ENCODE measurements at places on chromosomes 2 and 18.

DNA sequence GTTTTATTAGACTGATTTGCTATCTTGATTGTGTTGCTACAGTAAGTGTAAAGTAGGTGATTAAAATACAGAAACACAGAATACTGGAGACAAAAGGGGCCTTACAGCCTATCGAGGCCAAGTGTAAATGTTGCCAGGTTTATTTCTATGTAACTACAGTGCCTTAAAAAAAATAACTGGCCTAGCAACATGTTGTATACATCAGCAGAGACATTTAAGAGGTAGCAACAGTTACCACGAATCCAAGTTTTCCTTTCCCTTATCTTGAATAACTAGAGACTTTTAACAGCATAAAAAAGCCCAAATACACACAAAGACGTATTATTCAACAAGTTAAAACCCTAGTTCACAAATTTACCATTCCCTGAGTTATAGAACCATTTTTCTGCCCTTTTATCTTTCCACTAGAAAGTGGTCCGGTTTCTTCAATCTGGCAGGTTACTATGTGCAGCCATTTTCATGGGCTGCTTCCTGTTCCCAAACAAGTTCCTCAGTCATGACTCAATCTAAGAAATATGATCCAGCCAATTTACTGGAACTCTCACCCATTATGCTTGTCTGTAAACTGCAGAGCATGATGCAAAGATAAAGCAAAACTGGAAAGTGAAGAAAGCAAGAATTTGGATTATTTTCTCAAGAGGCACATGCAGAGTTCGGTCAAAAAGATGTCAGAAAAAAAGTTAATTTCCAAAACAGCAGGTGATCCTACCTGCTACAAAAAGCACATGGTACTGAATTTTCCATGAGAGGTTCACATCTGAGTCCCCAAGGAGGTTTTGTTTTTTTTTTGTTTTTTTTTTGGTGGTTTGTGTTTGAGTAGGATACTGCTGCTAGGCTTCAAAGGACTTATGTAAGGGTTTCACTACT lies 22.2 kb downstream of the NFE2L2 start:
- DNase-seq, result no peak

GRCh38 chr2:187552828-187553681 lies 1.2 kb downstream of the TFPI start:
- DNase-seq, result no peak

GRCh38 chr2:75007819-75008218 lies 49.4 kb downstream of the POLE4 start:
- no peak for DNase-seq

GRCh38 chr2:105868060-105868459 lies 123.3 kb downstream of the NCK2 start:
- no peak for DNase-seq

DNA sequence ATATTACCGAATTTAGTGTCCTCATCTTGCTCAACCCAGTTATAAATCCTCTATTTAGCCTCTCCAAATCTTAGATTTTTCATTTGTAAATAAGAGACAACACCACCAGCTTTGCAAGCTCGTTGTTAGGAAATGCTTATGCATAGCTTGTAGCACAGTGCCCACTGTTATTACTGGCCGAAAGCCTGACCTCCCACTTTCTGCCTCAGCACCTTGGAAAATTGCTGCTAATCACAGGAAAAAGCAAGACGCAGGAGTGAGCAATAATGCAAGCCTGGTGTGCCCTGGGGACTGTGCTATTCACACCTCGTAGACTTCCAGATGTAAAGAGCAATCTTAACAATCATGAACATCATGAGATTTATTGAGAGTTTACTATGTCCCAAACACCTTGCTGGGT lies 124.2 kb upstream of the ARL4C start:
- no peak for DNase-seq

GRCh38 chr2:136356125-136357006 lies 238.4 kb upstream of the CXCR4 start:
- DNase-seq, result no peak

DNA sequence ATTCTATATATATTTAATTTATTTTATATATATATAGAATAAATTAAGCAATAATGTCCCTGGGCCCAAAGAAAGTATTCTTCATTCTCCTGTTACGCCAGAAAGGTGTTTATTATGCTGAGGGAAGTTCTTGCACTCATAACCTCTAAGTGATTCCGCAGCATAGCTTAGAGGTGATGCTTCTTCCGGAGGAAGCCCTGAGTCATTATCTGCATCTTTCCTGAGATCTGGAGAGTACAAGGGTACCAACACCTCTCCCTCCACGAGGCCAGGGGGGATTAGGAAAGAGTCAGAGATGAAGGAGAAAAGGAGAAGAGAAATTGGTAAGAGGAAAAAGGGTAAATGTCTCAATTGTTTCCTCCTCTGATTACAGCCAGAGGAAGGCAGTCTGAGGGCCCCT lies 43.1 kb upstream of the RTN4 start:
- no peak for DNase-seq

DNA sequence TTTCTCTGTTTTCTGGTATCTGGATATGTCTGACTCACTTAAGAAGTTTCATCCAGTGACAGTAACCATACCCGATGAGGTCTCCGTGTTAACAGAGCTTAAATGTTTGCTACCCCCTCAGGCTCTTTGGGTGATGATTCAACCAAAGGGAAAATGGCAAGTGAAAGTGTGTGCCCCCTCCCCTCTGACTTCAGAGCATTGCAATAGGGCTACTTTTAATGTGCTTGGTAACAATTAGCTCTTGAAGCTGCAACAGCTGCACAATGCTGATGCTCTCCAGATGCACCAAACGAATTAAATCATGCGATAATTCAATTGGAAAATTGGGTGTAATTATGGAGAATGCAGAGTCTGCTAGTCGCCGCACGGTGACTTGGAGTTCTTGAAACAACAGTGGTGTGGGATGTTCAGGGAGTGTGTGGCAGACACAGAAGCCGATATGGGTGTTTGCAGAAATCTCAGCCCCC lies 270.7 kb downstream of the ALK start:
- no peak for DNase-seq

GRCh38 chr2:124308319-124309062 lies 283.4 kb downstream of the CNTNAP5 start:
- DNase-seq, result no peak

- no peak for DNase-seq
These were observed 53.3 kb upstream of the AP1S3 start for GRCh38 chr2:223890721-223891120.

- no peak for DNase-seq
These were observed 275.5 kb downstream of the SS18 start for GRCh38 chr18:25814841-25815458.

GRCh38 chr2:37634914-37635503 lies 36.4 kb downstream of the CDC42EP3 start:
- no peak for DNase-seq

DNA sequence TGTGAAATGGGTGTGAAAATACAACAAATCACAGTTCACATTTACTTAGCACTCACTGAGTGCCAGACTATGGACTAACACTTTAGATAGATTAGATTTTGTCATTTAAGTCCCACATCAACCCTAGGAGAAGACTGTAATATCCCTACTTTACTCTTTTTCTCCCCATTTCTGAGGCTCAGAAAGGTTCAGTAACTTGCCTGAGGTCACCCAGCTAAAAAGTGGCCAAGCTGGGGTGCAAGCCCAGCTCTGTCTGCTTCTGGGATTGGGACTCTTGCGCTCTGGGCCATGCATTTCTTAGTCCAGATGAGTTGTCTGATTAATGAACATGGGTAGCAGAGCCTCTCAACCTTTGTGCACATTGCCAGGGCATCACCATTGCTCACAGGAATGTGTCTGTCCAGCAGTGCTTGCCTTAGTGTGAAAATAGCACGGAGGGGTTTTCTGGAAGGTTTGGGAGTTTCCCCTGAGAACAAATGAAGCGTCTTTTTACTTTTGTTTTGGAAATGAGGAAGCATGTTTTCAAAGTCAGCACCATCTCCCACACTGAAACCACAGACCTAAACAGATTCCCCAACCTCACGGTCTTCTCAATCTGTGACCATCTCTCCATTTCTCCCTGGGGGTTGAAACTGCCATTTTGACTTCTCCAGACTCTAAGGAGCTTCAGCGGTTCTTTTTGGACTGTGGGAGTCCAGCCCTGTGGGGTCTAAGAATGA lies 31.9 kb downstream of the NRP2 start:
- no peak for DNase-seq

DNA sequence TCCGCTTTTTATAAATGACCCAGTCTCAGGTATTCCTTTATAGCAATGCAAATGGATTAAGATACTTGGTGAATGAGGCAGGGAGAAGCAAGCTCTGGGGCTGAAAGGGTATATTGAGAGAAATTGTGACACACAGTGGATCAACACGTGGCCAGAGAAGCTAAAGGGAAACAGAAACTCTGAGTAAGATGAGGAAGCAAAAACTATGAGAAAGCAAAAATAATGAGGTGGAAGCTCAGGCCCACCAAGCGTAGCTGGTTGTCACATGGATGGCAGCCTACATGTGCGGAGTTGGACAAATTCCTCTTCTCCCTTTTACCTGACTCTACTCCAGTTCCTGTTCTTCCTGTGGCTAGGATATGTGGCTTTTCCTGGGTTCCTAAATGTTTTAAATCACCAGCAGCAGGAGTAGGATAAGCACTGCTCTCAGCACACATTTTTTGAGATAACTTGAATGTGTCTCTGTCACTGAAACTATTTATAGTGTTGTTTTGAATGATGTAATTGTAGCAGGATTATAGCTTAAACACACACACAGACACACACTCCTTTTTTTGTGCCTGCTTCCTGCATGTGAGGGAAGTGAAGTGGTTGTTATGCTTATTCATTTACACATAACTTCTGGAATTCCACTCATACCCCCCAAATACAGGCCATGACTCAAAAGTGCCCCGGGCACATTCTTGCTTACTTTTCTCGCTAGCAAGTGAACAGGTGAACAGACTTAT lies 30.1 kb upstream of the EPC2 start:
- DNase-seq, result no peak

All from stimulated activated CD8-positive, alpha-beta memory T cell treated with anti-CD3 and anti-CD28 coated beads, Interleukin-2, amount 100 ng/mL, for 1 hour (primary cell).